ENCODE measurements at places on chromosomes 2 and 18.

GRCh38 chr2:236163471-236164200 lies 4.5 kb downstream of the GBX2 start:
- no peak for DNase-seq

- DNase-seq, result no peak
Observed at GRCh38 chr2:37456479-37456878, 112.0 kb downstream of the QPCT start.

- DNase-seq, result no peak
Observed at GRCh38 chr2:144030791-144031190, 489.1 kb downstream of the ZEB2 start.

DNA sequence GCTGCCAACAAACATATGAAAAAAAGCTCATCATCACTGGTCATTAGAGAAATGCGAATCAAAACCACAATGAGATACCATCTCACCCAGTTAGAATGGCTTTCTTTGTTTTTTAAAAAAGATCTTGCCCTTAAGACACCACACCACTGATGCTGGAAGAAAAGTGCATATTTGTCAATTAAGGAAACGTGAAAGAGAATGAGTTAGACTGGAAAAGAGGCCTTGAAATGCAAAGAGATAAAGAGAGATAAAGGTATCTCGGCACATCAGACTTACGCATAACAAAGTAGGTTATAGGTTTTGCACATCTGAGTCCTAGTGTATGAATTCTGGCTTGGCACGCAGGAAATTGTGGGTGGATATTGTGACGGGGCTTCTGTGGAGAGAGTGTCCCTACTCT lies 149.5 kb downstream of the MTX2 start:
- no peak for DNase-seq

DNA sequence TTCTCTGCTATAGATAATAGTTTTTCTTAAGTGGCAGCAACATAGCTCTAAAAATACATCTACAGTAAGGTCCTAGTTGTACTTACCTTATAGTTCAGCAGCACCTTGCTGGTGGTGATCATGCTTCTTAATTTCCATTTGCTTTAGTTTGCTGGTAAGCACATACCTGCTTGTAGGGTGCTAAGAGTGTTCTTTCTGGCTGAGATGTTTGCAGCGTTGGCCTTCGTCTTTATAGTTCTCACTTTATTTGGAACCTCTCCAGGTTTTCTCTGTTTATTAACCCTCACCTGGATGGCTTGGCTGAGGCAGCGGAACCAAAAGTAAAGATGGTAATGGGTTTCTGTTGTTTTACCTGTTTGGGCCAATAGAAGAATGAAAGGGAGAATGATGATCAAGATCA lies 123.6 kb upstream of the EFEMP1 start:
- DNase-seq, result no peak
